ENCODE measurements at places on chromosomes 12 and 14. TPM values are rescaled to one million over a fixed set of nuclear protein-coding genes. Genes with fewer than 3 reads are reported as not detected.

Gene SERPINA3
- total RNA-seq: 12.5 TPM

Gene BCL2L14
- not detected for total RNA-seq

Gene ENDOU
- not detected for total RNA-seq

Gene AQP5
- not detected for total RNA-seq

Gene ARG2
- total RNA-seq: 2.0 TPM

Gene SMARCC2
- 28.4 TPM for total RNA-seq

Gene CMA1
- not detected for total RNA-seq

Gene GZMB
- total RNA-seq: not detected

Gene RBP5
- total RNA-seq: not detected

Gene TCL1B
- not detected for total RNA-seq
